ENCODE measurements at places on chromosomes 11 and 22.

DNA sequence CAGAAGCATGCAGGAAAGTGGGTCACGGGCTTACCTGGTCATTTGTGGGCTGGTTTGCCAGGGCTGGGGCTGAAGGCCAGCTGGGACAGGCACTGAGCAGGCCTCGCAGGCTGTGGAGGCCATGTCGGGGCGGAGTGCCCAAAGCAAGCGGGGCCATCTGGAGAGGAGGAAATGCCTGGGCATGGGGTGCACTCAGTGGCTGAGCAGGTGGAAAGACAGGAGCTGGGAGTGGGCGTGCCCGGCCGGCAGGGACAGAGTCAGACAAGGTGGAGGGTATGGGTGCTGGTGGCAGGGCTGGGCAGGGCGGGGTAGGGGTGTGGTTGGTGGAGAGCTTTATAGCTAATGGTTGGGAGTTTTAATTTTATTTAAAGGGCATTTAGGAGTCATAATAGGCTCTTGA is 27.4 kb downstream of the DAGLA start:
- peaks cover 20% of the 10 kb centered on the region for H3K4me1 ChIP-seq
- H3K27ac ChIP-seq = no peak overlapping the region
- H3K36me3 ChIP-seq = no peaks in the 10 kb centered on the region
- H3K27me3 ChIP-seq = no peaks in the 10 kb centered on the region
- no peak overlapping the region for H3K4me3 ChIP-seq
- DNase-seq = no peak

GRCh38 chr22:38071421-38072321 is 12.3 kb downstream of the SLC16A8 start:
- H3K4me1 ChIP-seq = peaks cover 34% of the 10 kb centered on the region
- peak overlapping the region; percentile 86 for H3K27ac ChIP-seq
- H3K36me3 ChIP-seq = peaks cover 15% of the 10 kb centered on the region
- H3K4me3 ChIP-seq = no peak overlapping the region

- no peak overlapping the region for H3K27ac ChIP-seq
- DNase-seq = no peak
Observed at GRCh38 chr11:118238929-118239328, 13.2 kb downstream of the MPZL3 start.

- no peak for DNase-seq
- no peak overlapping the region for H3K4me3 ChIP-seq
- H3K27ac ChIP-seq = no peak overlapping the region
- H3K27me3 ChIP-seq = no peaks in the 10 kb centered on the region
Observed at GRCh38 chr11:103961010-103961409, 75.4 kb upstream of the DDI1 start.

- no peaks in the 10 kb centered on the region for H3K4me1 ChIP-seq
- no peak for DNase-seq
- no peaks in the 10 kb centered on the region for H3K36me3 ChIP-seq
- H3K27me3 ChIP-seq = peaks cover 92% of the 10 kb centered on the region
- no peak overlapping the region for H3K27ac ChIP-seq
Observed at GRCh38 chr11:94749369-94749768, 18.8 kb upstream of the AMOTL1 start.

- DNase-seq = no peak
- H3K27me3 ChIP-seq = no peaks in the 10 kb centered on the region
- H3K4me3 ChIP-seq = no peak overlapping the region
Observed at GRCh38 chr11:13382751-13383150, 80.3 kb downstream of the BTBD10 start.

GRCh38 chr11:130063451-130063850 is 6.2 kb upstream of the APLP2 start:
- no peak for DNase-seq
- no peak overlapping the region for H3K27ac ChIP-seq
- no peaks in the 10 kb centered on the region for H3K36me3 ChIP-seq
- peaks cover 4% of the 10 kb centered on the region for H3K27me3 ChIP-seq
- H3K4me3 ChIP-seq = no peak overlapping the region

- no peak overlapping the region for H3K4me3 ChIP-seq
- H3K4me1 ChIP-seq = peaks cover 15% of the 10 kb centered on the region
- DNase-seq = no peak
- no peaks in the 10 kb centered on the region for H3K36me3 ChIP-seq
Observed at GRCh38 chr11:61142424-61142823, 18.8 kb downstream of the VPS37C start.

GRCh38 chr22:35930933-35931332 is 97.7 kb downstream of the RBFOX2 start:
- H3K4me3 ChIP-seq = no peak overlapping the region
- no peak overlapping the region for H3K27ac ChIP-seq
- DNase-seq = peak; percentile 68

DNA sequence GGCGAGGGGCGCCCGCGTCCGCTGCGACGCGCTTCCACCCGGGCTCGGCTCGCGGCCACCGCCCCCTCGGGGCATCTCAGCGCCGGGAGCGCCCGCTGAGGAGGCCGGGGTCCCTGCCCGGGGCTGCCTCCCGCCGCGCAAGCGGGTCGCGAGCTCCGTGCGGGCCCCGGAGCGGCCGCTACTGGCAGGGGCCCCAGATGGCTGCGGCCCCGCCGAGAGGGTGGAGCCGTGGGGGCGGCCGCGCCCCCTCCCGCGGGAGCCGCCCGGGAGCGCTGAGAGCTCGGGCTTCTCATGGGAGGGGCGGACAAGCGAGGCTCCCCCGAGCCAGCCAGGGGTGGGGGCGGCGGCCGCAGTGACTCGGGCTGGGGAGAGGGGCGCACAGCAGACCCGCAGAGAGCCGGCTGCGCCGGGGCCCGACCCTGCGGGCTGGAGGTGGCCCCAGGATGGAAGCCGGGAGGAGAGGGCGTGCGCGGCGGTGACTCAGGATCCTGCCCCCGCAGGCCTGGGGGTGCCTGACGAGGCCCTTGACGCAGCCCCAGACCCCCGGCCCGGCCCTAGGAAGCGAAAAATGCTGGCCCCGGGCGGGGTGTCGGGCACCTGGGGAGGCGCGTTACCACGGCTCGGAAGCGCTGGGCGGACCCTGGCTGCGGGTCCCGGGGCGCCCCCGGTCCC is 603 bp upstream of the ZFTA start:
- peaks cover 27% of the 10 kb centered on the region for H3K4me1 ChIP-seq
- peak overlapping the region; percentile 85 for H3K4me3 ChIP-seq
- peak overlapping the region; percentile 82 for H3K27ac ChIP-seq
- DNase-seq = peak; percentile 44
- H3K27me3 ChIP-seq = no peaks in the 10 kb centered on the region

DNA sequence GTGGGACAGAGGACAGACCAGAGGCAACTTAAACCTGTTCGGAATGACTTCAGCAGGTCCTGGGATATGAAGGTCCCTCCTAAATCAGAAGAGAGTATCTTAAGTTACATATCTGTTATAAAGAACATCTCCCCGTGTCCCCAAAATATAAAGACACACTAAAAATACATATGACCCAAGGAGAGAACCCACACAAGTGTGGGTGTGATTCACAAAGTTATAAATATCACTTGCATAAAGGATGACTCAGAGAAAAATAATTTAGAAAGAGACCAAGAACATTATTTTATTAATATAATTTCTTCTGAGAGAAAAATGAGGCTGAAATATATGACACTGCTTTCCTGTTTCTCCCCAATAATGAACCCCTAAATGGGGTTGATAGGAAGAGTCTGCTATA is 14.2 kb downstream of the OR5B21 start:
- H3K4me3 ChIP-seq = no peak overlapping the region
- DNase-seq = no peak
- H3K27ac ChIP-seq = no peak overlapping the region
- no peaks in the 10 kb centered on the region for H3K4me1 ChIP-seq
- no peaks in the 10 kb centered on the region for H3K36me3 ChIP-seq

DNA sequence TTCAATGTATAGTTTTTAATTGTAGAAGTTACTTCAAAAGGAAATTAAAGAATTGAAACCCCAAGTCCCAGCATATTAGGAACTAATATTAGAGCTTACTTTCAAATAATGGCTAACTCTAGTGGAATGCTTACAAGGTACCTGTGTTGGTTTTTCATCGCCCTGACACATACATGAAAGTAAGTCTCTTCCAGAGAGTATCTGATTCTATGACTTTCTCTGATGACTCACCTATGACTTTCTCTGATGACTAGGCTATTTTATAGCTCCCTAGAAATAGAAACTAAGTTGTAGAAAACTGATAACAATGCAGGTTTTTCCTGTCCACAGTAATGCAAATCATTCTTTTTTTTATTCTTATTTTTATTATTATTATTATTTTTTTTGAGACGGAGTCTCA is 33.6 kb upstream of the MMP7 start:
- H3K4me1 ChIP-seq = no peaks in the 10 kb centered on the region
- H3K4me3 ChIP-seq = no peak overlapping the region
- H3K27me3 ChIP-seq = no peaks in the 10 kb centered on the region
- H3K36me3 ChIP-seq = no peaks in the 10 kb centered on the region
